BJ (cell line): ENCODE measurements at places on chromosomes 2 and 18.

GRCh38 chr2:24337890-24338289, 22.4 kb downstream of the ITSN2 start:
- no peak for DNase-seq

GRCh38 chr2:19854596-19855541, 46.9 kb downstream of the TTC32 start:
- DNase-seq: no peak

- no peak for DNase-seq
These were observed 193.5 kb upstream of the TCF4 start for GRCh38 chr18:55781481-55781957.

- DNase-seq: no peak
These were observed 103.6 kb downstream of the LRRTM4 start for GRCh38 chr2:77418537-77418936.

DNA sequence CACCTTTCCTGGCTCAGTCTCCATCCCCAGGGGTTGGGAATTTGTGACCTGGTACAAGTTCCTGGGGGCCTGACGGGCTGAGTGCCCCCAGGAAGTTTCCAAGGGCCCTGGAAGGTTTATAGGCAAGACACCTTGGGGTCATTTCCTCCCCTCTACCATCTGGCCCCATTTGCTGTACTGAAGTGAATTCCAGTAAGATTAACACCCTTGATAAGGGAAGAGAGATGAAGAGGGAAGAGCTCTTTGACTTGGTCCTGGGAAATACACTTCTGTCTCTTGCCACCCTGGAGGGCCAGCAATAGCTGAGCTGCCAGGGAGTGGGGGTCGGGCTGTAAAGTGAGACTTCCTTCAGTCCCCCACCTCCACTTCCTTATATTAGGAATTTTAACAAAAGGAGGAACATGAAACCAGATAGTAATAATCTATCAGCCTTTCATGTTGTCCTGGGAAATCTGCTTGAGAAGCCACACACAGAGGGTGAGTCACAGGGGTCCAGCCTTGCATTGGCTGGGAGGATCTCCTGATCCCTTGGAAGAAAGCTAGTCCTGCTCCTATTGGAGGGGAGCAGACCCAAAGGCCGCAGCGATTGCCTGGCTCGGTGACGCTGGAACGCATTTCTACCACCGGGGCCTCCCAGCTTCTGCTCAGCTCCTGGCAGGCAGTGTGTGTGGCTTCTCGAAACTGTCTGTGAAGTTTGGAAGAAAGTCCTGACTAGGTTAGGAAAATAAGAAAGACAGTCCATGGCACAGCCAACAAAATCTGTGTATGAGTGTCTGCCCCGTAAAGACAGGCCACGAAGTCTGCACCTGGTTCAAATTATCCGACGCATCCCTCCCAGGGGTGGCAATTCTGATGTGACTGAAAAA, 87.3 kb downstream of the ACAA2 start:
- DNase-seq: peak; percentile 89

DNA sequence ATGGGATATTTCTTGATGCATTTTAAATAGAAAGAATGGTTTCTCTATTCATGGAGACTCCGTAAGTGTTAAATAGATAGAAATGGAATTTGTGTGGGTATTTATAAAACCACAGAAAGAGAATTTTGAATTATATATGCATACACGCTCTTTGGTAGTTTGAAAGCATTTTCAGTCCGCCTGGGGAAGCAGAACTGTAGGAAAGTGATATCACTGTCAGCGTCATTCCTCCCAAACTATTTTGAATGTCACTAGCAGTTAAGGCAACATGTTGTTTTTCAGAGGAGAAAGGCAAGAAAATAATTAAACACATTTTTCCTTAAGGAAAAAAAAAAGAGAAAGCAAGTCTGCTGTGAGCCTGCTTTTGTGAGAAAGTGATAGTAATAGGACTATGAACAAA, 8.7 kb upstream of the ERMN start:
- no peak for DNase-seq
